Stimulated activated CD8-positive, alpha-beta memory T cell treated with anti-CD3 and anti-CD28 coated beads, Interleukin-4, amount 100 ng/mL, for 48 hours (primary cell): ENCODE measurements at places on chromosomes 6 and 20.

DNA sequence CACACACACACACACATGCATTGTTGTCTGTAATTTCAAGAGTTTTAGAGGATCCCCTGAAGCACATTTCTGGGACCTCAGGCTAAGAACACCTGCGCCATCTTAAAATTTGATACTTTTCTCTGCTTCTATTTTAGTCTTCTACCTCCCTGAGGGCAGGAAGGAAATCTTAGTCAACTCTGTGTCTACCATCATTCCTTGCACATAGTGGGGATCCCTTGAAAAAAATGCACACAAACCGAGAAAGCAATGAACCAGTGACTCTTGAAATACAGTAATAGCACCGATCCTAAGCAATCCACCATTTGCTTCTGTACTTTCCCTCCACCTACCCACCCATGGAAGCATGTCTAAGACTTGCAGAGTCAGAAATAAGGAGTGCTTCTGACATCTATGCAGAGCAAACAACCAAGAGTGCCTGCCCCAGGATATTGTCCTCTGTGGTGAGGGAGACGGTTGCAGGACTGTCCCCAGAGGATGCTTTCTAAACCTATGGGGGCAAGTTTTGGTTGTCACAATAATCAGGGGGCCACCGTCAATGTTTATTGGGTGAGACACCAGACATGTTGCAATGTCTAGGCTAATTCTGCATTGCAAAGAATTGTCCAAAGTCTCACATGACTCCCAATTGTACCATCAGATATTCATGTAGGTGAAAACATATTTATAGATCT, 208.0 kb upstream of the TAB2 start:
- DNase-seq, result no peak

- no peak for DNase-seq
Observed at GRCh38 chr6:39681674-39682121, 43.5 kb downstream of the KIF6 start.

DNA sequence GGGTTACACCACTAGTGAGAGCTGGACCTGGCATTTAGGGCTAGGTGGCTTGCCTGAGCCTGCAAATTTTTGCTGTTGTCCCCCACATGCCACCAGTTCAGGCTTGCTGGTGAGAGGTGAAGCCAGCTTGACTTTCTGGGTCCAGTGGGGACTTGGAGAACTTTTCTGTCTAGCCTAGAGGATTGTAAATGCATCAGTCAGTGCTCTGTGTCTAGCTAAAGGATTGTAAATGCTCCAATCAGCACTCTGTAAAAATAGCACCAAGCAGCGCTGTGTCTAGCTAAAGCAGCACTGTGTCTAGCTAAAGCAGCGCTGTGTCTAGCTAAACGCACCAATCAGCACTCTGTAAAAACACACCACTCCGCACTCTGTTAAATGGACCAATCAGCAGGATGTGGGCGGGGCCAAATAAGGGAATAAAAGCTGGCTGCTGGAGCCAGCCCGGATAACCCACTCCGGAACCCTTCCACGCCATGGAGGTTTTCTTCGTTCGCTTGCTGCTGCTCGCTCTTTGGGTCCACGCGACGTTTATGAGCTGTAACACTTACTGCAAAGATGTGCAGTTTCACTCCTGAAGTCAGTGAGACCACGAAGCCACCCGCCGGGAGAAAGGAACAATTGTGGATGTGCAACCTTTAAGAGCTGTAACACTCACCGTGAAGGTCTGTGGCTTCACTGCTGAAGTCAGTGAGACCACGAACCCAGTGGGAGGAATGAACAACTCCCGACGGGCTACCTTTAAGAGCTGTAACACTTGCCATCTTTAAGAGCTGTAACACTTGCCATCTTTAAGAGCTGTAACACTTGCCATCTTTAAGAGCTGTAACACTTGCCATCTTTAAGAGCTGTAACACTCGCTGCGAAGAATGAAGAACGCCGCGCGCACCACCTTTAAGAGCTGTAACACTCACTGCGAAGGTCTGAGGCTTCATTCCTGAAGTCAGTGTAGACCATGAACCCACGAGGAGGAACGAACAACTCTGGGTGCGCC, 27.3 kb downstream of the GMPR start:
- DNase-seq, result no peak

DNA sequence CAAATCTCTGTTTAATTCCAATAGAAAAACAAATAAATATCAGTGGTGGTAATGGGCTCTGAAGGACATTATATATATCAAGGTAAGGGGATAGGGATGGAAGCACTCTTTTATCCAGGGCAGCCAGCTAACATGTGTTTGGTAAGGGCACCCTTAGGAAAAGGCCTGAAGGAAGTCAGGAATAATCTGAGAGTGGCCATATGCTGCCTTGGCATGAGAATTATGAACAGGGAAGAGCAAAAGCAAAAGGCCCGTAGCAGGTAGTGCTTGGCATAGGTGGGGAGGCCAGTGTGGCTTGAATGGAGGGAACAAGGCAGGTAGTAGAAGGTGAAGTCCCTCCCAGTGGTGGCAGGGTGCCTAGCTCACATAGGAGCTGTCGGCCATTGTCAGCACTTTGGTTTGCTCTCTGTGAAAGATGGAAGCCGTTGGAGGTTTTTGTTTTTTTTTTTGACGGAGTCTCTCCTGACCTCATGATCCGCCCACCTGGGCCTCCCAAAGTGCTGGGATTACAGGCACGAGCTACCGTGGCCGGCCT, 39.6 kb upstream of the CSE1L start:
- DNase-seq, result no peak

- no peak for DNase-seq
Observed at GRCh38 chr20:62060631-62061541, 4.8 kb downstream of the TAF4 start.

DNA sequence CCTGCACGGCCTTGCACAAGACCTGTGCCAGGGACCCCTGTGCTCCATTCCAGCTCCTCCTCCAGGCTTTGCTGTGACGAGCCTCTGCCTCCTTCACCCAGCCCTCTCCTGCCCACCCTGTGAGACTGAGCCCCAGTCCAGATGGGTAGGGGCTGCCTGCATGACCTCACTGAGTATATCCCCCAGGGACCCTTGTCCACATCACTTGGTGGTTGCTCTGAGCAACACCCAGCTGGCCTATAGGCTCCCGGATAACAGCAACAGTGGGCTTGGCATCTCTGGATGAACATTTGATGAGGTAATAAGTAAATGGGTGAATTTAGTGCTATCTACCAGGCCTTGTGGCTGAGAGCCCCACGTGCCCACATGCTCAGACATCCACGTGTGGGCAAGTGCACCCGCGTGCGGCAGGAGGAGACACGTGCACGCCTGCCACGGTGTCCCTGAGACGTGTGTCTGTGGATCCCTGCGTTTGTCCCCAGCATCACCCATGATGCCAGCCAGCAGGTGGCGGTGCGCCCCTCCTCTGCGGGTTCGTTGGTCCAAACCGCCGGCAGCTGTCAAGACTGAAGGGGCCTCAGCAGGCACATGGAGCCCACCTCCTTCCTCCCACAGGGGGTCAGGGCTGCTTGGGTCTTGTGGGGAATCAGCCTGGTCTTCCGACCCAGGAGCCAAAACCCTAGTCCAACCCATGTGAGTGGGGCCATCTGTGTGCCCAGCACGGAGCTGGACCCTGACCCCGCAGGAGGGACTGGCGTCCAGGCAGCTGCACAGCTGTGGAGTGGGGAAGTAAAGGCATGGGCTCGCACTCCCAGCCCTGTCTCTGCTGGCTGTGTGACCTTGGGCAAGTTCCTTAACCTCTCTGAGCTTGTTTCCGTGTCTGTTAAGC, 45.9 kb downstream of the FGD2 start:
- DNase-seq, result peak; percentile 96

- no peak for DNase-seq
Observed at GRCh38 chr20:37870294-37870693, 32.6 kb upstream of the VSTM2L start.
